ENCODE measurements at places on chromosomes 5 and 9.

- ATAC-seq, result no peak
Measured at GRCh38 chr9:92942688-92943616, 4.4 kb upstream of the FGD3 start.

GRCh38 chr5:39399135-39400036 lies 25.4 kb downstream of the DAB2 start:
- ATAC-seq, result peak; percentile 87

- ATAC-seq, result no peak
Measured at GRCh38 chr5:107582625-107583024, 88.1 kb downstream of the EFNA5 start.

DNA sequence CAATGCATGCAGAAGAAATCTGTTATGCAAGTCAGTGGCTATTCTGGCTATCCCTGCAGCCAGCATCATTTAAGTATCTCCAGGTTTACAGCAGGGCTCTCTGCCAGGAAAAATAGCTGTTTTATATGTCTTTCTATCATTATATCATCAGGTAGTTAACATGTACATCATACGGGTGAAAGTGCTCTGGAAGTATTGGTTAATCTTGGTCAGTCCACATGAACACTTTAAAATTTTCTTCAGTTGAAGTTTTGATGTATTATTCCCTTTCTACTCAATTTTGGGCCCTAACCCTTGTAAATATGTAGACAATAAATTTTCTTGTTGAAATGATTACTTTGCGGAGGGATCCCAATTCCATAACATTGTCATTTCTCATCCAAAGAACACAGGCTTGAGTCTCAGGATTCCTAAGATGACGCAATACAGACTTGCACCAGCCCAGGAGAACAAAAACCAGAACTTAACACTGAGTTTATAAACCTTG lies 67.5 kb downstream of the SEMA6A start:
- ATAC-seq, result no peak

DNA sequence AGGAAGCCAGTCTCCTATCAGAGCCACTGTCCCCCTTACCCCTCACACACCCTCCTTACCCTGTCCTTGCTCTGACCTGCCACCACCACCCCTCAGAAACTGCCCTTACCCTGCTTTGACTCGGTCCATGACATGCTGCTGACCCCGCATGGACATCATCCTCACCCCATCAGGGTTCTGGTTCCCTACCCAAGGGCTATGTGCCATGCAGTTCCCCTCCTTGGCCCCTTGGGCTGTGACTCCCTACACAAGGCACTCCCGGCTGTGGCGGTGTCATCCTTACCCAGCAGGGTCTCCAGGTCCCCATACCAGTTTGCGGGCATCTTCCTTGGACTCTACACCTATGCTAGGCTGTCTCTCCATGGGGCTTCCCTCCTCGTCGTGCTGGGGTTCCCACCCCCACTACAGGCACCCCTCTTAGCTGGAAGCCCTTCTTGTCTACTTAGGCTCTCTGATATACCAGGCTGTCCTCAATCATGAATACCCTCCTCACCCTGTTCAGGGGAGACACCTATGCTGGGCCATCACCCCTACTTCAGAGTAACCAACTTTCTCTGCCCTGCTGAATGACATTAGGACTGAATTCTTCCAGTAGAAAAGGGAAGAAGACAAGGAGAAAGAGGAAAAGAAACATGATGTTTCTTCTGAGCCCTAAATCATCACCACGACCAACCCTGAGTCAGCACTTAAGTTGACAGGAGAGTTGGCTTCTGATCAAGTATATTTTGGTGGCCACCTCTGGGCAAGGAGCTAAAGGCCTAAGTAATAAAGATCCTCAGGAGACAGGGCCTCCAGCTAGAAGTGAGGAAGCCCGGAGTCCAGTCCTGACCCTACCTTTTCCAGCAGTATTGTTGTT lies 115.2 kb downstream of the GCNT1 start:
- ATAC-seq, result no peak

- no peak for ATAC-seq
Measured at GRCh38 chr5:142079306-142079721, 29.3 kb upstream of the NDFIP1 start.

- peak; percentile 9 for ATAC-seq
Measured at GRCh38 chr9:136671254-136671614, 8.5 kb downstream of the EGFL7 start.

GRCh38 chr9:134014946-134015345 lies 10.3 kb upstream of the BRD3OS start:
- ATAC-seq, result no peak
